ENCODE measurements at places on chromosomes 7 and 10.

DNA sequence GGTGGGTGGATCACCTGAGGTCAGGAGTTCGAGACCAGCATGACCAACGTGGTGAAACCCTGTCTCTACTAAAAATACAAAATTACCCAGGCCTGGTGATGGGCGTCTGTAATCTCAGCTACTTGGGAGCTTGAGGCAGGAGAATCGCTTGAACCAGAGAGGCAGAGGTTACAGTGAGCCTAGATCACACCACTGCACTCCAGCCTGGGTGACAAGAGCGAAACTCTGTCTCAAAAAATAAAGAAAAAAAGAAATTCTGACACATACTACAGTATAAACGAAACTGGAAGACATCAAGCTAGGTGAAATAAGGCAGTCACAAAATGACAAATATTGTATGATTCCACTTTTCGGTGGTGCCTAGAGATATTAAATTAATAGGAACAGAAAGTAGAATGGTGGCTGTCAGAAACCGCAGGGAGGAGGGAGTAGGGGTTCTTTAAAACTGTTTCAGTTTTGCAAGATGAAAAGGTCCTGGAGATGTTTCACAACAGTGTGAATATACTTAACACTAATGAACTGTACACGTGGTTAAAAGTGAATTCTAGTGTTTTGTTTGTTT lies 23.2 kb downstream of the PILRA start:
- no peak for DNase-seq

- DNase-seq: no peak
Observed at GRCh38 chr7:96040250-96040772, 268.0 kb downstream of the DYNC1I1 start.

GRCh38 chr10:59771162-59771807 lies 18.0 kb upstream of the MRLN start:
- DNase-seq: no peak

GRCh38 chr10:11879387-11880094 lies 56.4 kb downstream of the PROSER2 start:
- no peak for DNase-seq

DNA sequence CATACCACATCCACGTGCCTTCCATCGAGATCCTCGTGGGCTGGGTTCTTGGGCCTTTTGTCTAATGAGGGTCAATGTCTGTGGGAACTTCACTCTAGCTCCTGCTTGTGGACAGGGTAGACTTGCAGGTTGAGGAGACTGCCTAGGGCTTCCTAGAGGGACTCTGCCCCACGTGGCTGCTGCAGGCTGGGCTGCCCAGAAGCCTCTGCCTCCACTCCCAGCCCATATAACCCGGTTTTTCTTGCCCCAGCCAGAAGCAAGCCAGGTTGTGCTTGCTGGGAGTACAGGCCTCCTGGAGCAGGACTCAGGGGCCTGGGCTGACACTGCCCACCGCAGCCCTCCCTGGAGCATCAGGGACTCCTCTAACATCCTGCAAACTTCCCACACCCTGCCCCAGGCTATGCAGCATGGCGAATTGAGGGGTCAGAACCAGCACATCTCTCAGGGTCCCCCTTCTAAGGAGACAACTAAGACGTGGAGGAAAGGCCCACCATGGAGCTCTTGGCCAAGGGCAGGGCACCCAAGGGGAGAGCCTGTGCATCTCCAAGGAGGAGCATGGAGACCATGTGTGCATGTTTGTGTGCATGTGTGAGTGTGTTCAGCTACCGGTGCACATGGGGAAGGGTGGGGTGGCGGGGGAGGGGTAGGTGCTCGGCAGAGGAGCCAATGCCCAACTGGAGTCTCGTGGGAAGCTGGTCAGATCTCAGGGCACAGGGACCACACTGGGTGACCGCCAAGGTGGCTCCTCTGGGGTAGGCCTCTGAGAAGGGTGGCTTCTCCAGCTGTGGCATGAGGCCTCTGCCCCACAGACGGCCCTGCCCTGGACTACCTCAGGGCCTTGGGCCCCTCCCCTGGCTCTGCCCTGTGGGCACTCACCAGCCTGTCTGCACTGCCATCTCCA lies 62.6 kb downstream of the RASGEF1A start:
- peak; percentile 5 for DNase-seq

DNA sequence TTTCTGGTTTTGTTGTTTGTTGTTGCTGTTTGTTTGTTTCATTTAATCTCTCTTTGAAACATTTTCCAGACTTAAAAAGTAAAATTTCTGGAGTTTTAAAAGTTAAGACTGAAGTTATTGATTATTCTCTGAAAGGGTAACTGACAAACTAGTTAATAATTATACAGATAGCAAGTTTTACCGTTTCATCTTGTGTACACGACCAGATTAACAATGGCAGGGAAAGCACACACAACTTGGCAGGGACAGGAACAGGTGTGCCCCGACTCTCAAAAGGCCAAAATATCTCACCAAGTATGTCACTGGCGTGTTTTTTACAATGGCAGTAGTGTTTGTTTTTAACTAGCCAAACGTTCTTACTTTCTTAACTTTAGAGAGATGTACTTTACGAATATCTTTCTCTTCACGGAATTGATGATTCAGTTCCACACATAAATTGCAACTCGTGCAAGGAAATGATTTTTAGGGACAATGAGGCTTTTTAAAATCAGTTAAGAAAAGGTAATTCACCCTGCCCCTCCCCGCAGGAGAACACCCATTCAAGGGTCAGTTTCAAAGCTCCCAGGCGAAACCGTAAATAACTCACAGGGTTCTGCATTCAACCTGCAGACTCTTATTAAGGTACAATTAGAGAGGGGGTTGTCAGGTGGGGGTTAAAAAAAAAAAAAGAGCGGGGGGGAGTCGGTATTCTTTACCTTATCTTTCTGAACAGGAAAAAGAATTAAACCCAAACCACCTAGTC lies 3.5 kb downstream of the CTBP2 start:
- no peak for DNase-seq

- DNase-seq: no peak
Observed at GRCh38 chr7:1587738-1588137, 17.9 kb upstream of the PSMG3 start.

DNA sequence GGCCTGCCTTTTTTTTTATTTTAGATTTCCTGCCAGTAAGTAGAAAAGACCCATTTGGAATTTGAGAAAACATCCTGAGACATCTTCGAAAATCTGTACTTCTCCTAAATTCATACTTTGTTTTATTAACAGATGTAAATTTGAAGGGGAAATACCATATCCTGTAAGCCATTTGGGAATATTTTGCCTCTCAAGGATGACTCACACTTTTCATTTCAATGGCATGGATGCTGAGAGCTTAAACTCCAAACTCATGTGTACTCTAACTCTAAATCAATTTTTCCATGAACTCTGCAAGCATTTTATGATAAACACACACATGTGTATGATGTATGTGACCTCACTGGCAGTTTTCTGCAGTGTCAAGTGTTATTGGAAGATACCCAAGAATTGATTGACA lies 89.0 kb downstream of the SEMA3A start:
- DNase-seq: no peak

DNA sequence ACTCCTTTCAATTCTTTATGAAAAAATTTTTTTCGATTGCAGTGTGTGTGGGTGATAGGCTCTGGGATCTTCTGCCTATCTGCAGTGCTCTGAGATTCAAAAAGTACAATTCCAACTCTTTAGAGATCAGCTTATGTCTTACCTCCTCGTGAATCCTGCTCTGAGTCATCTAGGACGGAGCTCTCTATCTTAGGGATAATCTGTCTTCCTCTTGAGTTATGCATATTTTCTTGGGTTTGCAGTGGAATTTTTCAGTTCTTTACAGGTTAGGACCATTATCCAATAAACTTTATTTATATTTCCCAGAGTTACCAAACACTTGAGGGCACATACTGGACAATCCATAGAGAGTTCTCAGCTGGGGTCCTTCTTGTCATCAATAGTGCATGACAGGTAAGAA lies 428.6 kb downstream of the ACTR3B start:
- no peak for DNase-seq

DNA sequence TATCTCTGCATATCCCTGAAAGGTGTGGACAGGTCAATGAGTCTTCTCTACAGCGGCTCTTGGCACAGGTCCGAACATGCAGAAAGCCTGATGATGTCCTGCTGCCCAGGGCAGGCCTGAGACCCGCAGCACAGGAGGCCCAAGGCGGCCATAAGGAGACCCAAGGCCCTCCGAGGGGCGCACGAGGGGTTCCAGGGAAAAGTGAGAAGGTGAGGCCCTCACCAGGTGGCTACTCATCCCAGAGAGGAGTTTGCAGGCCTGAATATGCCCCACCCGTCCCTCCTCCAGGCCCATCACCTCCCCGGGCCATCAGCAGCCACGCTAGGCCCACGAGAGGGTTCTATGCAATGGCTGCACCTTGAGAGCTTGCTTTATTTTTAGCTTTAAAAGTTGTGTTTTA lies 173.4 kb upstream of the RHEB start:
- DNase-seq: no peak

DNA sequence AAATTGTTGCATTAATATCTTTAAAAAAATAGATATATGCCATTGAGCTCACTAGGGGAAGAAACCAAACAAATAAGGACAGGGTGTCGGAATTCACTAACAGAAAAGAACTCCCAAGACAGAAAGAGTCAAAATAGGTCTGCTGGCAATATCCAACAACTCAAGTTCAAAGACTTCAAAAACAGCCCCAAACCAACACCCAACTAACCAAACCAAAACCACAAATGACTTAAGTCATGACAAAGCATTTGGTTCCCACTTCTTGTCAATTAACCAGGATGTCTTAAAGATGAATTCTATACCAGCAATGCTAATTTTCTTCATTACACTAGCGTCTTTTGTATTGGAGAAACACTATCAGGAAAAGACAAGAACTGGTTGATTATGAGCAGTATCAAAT lies 249.0 kb upstream of the PLXNA4 start:
- no peak for DNase-seq

GRCh38 chr10:127977357-127978009 lies 70.6 kb downstream of the PTPRE start:
- DNase-seq: peak; percentile 79

- DNase-seq: no peak
Observed at GRCh38 chr10:77189075-77189474, 448.5 kb downstream of the KCNMA1 start.

GRCh38 chr10:112242769-112243168 lies 40.4 kb upstream of the TECTB start:
- DNase-seq: no peak

DNA sequence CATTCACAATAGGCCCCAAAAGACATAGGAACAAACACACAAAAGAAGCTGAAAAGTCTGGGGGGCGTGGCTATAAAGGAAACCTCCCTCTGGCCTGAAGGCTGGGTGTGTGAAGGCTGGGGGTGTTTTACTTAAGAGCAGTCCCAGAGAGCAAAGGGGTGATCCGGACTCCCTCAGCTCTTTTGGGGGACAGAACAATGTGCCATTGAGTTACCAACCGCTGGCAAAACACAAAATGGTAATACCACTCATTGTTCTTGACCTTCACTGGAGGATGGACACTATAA lies 189.0 kb downstream of the COBL start:
- no peak for DNase-seq

- DNase-seq: no peak
Observed at GRCh38 chr7:54581511-54581910, 39.3 kb downstream of the VSTM2A start.

GRCh38 chr7:155743177-155743576 lies 69.1 kb downstream of the SHH start:
- no peak for DNase-seq

GRCh38 chr10:34228066-34228465 lies 587.0 kb downstream of the PARD3 start:
- no peak for DNase-seq

GRCh38 chr7:116232350-116232749 lies 22.0 kb downstream of the TES start:
- no peak for DNase-seq

- DNase-seq: no peak
Observed at GRCh38 chr7:22002726-22003125, 57.0 kb upstream of the CDCA7L start.

- DNase-seq: no peak
Observed at GRCh38 chr10:79420974-79421688, 24.3 kb downstream of the ZCCHC24 start.

DNA sequence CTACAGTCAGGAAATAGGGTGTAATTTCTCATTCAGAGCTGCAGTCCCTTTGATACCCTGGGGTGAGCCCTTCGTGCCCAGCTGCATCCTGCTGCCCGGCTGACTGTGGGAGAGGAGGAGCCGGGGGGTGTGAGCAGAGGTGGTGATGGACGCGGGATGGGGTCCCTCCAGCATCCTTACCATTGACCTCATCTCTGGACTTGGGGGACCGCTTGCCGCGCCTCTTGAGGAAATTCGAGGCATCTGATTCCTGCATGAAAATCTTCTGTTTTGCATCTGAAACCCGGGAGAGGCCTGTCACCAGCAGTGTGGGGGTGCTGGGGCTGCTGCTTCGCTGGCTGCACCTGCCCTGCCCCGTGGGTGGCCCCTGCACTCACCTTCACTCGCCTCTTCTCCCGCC lies 816 bp downstream of the UCMA start:
- no peak for DNase-seq

- DNase-seq: no peak
Observed at GRCh38 chr7:123571187-123571586, 13.6 kb upstream of the NDUFA5 start.

DNA sequence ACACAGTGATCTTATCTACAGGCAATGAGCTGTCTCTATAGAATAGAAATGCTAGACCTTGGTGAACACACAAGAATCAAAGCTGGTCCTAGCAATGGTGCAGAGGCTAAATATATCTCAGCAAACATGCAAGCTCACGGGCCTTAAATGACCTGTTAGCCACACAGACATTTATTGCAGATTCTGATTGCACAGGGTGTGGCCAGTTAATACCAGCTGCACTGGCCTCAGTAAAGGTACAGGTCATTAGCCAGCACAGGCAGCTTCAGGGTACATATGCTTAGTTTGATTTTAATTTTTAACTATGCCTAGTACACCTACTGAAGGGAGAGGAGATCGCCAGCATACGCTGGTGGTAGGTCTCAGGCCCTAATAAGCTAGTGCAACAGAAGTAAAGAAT lies 265.4 kb upstream of the DGKB start:
- DNase-seq: no peak

DNA sequence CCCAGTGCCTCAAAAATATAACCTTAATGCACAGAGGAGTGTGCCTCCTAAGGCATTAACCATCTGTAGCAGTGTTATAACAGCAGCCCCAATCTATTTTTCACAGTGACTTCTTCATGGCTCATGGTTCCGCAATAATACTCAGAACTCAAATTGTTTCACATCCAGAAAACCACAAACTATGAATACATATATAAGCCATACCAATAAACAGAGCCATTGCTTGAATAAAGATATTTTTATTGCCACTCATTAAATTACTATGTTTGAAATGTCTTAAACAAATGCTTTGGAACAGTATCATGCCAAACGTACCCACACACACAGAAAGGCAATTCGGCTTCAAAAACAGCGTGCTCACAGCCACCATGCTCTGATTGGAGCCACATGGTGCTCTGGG lies 629.3 kb upstream of the NRP1 start:
- no peak for DNase-seq

DNA sequence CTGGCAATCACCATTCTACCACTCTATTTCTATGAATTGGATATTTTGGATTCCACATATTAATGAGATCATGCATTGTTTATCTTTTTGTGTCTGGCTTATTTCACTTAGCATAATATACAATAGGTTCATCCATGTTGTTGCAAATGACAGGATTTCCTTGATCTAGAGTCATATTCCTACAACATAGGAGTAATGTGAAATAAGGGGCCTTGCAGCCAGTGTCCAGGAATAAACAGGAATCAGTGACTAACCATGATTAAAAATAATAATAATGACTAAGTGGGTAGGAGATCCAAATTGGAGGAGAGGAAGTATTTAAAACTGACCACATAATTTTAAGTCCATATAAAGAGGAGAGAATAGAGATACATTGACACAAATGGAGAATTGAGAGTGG lies 49.9 kb downstream of the SCIN start:
- no peak for DNase-seq

- DNase-seq: no peak
Observed at GRCh38 chr7:147885869-147886268, 704.7 kb upstream of the C7orf33 start.
